ENCODE measurements at places on chromosomes 2 and 18.

DNA sequence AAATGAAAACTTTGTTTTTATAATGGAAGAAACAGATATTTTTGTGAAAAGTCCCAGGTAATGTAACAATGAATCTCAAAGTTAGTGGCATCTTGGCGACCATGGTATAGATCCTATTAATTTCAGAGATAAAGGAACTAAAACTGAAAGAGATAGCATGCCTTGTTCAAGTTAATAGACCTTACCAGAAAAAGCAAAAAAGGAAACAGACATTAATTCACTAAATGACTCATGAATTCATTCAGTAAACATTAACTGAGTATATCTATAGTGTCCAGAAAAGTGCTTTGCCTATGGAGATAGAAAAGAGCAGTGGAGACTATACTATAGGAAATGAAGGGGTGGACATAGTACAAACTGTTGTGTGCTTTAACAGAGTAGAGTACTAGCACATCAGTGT lies 763.3 kb downstream of the TRIB2 start:
- no peak for DNase-seq

- DNase-seq = no peak
Observed at GRCh38 chr2:55137024-55137958, 87.0 kb upstream of the RTN4 start.

GRCh38 chr2:85247610-85248009 lies 80.2 kb downstream of the TGOLN2 start:
- no peak for DNase-seq

DNA sequence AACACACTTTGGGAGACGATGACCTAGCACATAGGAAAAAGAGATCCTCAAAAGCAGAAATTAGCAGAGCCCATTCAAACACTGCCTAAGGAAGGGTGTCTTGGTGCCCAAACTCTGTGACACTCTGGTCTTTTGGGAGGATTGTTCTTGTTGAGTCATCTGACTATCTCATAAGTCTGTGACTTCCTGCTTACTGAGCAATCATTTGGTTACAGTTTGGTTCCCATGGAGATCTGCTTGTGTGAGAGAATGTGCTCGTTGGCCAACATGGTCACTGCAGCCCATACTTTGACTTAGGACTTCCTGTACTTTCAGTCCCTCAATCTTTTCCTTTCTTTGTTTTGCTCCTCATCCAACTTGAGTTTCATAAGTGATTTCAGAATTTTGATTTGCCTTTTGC lies 602.9 kb downstream of the NYAP2 start:
- no peak for DNase-seq

GRCh38 chr2:127424598-127425520 lies 6.6 kb downstream of the PROC start:
- DNase-seq = no peak

DNA sequence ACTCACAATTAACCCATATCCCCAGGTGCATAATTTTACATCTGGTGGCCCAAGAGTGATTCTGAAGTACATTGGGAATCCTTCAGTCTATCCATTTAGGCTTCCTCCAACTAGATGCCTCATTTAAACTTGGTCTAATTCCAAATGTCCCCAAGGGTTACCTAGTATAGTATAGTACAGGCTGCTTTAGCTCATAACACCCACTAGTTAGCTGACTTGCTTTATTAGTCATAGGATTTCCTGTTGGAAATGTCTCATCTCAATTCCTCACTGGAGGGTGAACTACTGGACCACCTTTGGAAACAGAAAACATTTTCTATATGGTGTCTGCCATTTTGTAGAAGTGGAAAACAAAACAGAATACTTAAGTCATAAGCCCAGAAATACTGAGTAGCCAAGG lies 202.5 kb upstream of the SESTD1 start:
- DNase-seq = no peak

GRCh38 chr2:134999521-134999920 lies 47.7 kb downstream of the MAP3K19 start:
- DNase-seq = no peak

DNA sequence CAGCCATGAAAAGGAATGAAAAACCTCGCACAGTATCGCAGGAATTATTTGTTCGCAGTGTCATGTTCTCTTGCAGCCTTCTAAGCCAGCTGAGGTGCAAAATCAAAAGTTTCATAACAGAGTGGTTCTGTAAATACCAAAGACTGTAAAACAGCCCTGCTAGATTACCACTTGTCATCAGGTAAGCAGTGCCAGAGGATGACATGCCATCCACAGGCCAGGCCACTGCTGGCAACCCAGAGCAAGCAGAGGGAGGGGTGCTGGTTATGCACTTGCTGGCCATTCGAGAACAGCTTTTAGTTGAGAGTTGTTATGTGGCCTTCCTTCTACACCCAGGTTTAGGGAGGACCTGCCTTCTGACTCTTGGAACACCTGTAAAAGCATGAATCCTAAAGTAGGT lies 114.3 kb upstream of the MGAT5 start:
- no peak for DNase-seq

DNA sequence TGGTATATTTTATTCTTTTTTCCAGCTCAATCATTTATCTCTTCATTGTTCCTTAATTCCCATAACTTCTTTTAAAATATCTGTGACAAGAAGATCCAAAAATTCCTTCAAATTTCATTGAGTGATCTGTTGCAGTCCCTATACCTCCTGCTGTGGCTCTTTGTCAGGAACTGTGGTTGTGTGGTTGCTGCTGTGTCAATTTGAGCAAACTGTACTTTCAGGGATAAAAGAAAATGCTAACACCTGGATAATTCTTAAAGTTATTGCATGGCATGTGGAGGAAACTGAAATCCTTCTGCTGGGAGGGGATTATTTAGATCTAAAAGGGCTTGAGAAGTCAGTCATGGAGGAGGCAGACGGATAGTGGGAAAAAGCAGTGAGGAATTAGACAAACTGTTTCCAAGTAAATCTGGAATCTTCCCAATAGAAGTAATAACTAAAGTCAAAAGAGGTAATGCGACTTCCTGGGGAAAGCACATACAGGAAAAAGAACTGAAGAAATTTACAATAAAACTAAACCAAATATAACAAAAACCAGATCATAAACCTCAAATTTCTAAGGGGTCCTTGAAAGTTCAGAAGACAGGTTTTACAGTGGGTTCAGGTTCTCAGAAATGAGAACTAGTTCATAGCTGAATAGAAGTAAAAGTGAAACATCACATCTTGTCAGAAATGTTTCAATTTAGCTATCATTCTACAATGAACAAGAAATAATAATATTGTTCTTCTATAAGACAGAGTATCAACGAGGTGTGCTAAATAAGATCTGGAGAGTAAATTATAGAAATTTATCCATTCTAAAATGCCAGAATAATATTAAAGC lies 33.5 kb upstream of the CD226 start:
- no peak for DNase-seq

- DNase-seq = no peak
Observed at GRCh38 chr2:98453531-98453930, 8.9 kb downstream of the INPP4A start.

Data from stimulated activated CD8-positive, alpha-beta memory T cell treated with anti-CD3 and anti-CD28 coated beads, Interleukin-4, amount 100 ng/mL, for 24 hours (primary cell).